ENCODE measurements at places on chromosomes 3 and 15. TPM values are rescaled to one million over a fixed set of nuclear protein-coding genes. Genes with fewer than 3 reads are reported as not detected.

- no peaks in the 10 kb centered on the region for H3K4me1 ChIP-seq
- H3K27ac ChIP-seq: no peak overlapping the region
- peaks cover 7% of the 10 kb centered on the region for H3K36me3 ChIP-seq
- H3K27me3 ChIP-seq: no peaks in the 10 kb centered on the region
These were observed 19.7 kb downstream of the ITGB5 start for GRCh38 chr3:124867511-124867910.

DNA sequence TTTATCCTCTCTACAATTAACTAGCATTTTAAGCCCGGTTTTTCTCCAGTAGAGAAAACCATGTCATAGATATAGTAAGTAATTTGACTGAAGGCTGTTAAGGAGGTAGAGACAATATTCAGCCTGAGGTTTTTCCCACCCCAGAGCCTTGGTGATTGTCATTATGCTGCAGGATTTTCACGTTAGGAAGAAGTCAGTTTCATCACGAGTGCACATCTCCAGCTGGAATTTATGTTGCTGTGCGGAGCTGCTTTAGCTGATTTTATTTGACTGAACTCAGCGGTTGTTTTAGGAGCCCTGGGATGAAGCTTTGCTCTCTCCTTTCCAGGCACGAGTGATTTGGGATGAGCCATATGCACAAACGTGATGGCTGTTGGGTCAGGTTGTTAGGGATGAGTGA is 271.3 kb upstream of the RGMA start:
- H3K27me3 ChIP-seq: no peaks in the 10 kb centered on the region
- no peaks in the 10 kb centered on the region for H3K36me3 ChIP-seq
- H3K4me1 ChIP-seq: no peaks in the 10 kb centered on the region
- no peak overlapping the region for H3K27ac ChIP-seq
- H3K4me3 ChIP-seq: no peak overlapping the region

DNA sequence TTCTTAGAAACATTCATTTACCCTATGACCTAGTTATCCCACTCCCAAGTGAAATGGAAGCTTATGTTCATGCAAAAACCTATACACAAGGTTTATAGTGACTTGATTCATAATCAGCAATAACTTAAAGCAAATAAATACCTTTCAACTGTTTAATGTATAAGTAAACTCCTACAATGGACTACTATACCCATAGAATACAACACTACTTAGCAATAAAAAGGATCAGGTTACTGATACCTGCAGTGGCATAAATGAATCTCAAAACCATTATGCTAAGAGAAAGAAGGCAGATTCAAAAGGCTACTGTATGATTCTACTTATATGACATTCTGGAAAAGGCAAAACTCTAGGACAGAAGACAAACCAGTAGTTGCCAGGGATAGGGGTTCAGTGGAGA is 8.3 kb upstream of the POLR2M start:
- H3K36me3 ChIP-seq: no peaks in the 10 kb centered on the region
- no peak overlapping the region for H3K27ac ChIP-seq
- no peaks in the 10 kb centered on the region for H3K27me3 ChIP-seq
- no peak for DNase-seq
- peaks cover 21% of the 10 kb centered on the region for H3K4me1 ChIP-seq

FSIP1 gene
- total RNA-seq: 0.70 TPM

- H3K27me3 ChIP-seq: no peaks in the 10 kb centered on the region
- H3K36me3 ChIP-seq: no peaks in the 10 kb centered on the region
- H3K4me1 ChIP-seq: no peaks in the 10 kb centered on the region
- no peak overlapping the region for H3K4me3 ChIP-seq
These were observed 52.2 kb downstream of the EXOG start for GRCh38 chr3:38548154-38548931.

GRCh38 chr3:194671511-194671899 is 486 bp downstream of the LSG1 start:
- H3K36me3 ChIP-seq: peaks cover 5% of the 10 kb centered on the region
- peak; percentile 54 for DNase-seq
- H3K4me3 ChIP-seq: peak overlapping the region; percentile 72
- peak overlapping the region; percentile 99 for H3K27ac ChIP-seq

- H3K4me3 ChIP-seq: no peak overlapping the region
- H3K27ac ChIP-seq: no peak overlapping the region
- H3K4me1 ChIP-seq: no peaks in the 10 kb centered on the region
- H3K27me3 ChIP-seq: no peaks in the 10 kb centered on the region
- H3K36me3 ChIP-seq: no peaks in the 10 kb centered on the region
These were observed 12.6 kb upstream of the RTP3 start for GRCh38 chr3:46484911-46485778.

ROPN1 gene
- not detected for total RNA-seq

CAMK2N2 gene
- 2.2 TPM for total RNA-seq

GRCh38 chr3:39141171-39141995 is 12.0 kb downstream of the CSRNP1 start:
- no peak overlapping the region for H3K27ac ChIP-seq
- H3K27me3 ChIP-seq: no peaks in the 10 kb centered on the region
- H3K36me3 ChIP-seq: peaks cover 22% of the 10 kb centered on the region
- no peak for DNase-seq
- H3K4me1 ChIP-seq: no peaks in the 10 kb centered on the region

GRCh38 chr15:52523192-52523591 is 5.5 kb downstream of the MYO5A start:
- H3K27ac ChIP-seq: no peak overlapping the region
- H3K4me3 ChIP-seq: no peak overlapping the region
- no peak for DNase-seq

Data from A673 (cell line).